Activated naive CD4-positive, alpha-beta T cell treated with anti-CD3 and anti-CD28 coated beads for 36 hours (primary cell): ENCODE measurements at places on chromosomes 6 and 20.

GRCh38 chr6:166935353-166935752, 21.0 kb downstream of the RNASET2 start:
- no peak for DNase-seq

DNA sequence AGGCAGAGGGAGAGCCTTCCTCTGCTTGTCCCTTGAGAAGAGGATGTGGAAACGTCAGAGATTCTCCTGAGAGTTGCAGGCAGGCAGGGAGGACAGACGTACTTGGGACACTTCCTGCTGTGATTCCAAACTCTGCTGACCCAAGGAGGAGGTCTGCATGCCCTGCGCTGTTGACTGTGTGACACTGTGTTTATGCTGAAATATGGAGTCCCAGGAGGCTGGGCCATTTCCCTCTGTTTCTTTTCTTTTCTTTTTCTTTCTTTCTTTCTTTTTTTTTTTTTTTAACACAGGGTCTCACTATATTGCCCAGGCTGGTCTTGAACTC, 63.5 kb upstream of the BHLHE23 start:
- DNase-seq, result no peak

- DNase-seq, result no peak
Observed at GRCh38 chr20:14049111-14049510, 53.8 kb downstream of the MACROD2 start.

GRCh38 chr20:45092898-45093297, 8.0 kb downstream of the KCNS1 start:
- no peak for DNase-seq

GRCh38 chr6:101758368-101758767, 364.9 kb downstream of the GRIK2 start:
- no peak for DNase-seq

DNA sequence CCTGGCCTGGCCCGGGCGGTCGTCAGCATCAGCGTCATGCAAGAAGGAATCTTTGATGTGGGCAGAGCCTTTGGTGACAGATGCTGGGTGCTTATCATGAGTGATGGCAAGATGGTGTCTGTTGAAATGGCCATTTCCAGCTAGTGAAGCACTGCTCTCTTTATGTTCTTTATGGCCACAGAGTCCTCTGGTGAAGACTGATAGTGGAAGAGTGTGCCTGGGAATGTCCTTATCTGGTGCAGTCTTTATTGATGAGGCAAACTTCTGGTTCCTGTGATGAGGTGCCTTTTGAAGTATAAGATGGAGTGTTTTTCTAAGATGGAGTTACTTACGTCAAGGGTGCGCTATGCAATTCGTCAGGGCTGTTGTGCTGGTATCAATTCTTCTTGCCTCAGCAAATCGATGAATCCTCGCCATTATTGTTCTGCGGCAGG, 22.6 kb upstream of the CCR6 start:
- no peak for DNase-seq

DNA sequence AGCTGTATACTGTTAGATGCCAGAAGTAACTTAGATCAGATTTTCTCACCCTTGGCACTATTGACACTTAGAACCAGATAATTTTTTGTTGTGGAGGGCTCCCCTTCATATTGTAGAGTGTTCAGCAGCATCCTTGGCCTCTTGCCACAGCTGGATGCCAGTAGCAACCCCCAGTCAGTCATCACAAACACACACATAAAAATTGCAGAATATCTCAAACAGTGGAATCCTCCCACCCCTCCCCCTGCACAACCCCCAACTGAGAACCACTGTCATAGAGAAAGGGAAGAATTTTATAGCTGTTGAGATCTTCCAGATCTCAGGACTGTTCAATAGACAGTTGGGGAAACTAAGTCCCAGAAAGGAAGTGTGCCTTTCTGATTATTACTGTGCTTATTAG, 81.2 kb upstream of the VSTM2L start:
- no peak for DNase-seq

GRCh38 chr6:8268606-8269005, 166.3 kb upstream of the EEF1E1 start:
- DNase-seq, result no peak

GRCh38 chr6:106533054-106533453, 96.2 kb downstream of the RTN4IP1 start:
- DNase-seq, result no peak

DNA sequence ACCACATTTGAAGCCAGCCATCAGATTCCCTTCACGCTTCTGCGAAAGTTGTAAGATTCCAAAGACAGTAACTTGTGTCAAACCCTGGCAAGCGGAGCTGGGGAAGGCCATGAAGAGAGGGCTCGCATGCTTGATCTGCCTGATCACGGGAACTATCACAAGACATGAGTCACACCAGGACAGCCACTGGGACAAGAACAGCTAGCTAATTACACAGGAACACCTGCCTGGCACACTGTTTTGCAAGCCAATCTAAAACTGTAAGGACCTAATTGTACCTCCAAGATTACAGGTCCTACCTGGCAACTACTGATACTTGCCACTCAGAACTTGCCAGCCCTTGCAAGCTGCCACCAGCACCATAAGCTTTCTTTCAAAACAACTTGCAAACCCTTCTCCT, 289.3 kb downstream of the KIF16B start:
- DNase-seq, result no peak

GRCh38 chr6:86949771-86950170, 12.4 kb downstream of the HTR1E start:
- no peak for DNase-seq

DNA sequence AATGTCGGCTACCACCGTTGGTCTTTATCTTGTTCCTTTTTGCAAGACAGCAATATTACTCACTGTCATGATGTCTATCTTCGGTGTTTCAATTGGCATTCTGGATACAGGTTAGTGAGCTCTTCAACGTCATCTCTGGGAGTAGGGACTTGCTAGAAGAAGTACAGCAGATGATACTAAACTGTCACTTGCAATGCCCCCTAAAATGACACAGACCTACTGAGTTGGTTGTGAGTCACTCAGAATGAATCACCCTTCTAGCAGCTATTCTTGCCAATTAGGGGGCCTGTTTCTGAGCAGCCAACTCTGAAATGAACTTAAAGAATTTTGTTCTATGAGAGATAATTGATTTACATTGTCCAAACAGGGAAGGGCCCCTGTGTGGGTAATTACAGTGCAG, 176.5 kb downstream of the SLC16A10 start:
- peak; percentile 28 for DNase-seq

GRCh38 chr6:155183095-155183494, 80.7 kb upstream of the CLDN20 start:
- DNase-seq, result no peak

- DNase-seq, result no peak
Observed at GRCh38 chr6:91198588-91199255, 611.9 kb upstream of the MAP3K7 start.

DNA sequence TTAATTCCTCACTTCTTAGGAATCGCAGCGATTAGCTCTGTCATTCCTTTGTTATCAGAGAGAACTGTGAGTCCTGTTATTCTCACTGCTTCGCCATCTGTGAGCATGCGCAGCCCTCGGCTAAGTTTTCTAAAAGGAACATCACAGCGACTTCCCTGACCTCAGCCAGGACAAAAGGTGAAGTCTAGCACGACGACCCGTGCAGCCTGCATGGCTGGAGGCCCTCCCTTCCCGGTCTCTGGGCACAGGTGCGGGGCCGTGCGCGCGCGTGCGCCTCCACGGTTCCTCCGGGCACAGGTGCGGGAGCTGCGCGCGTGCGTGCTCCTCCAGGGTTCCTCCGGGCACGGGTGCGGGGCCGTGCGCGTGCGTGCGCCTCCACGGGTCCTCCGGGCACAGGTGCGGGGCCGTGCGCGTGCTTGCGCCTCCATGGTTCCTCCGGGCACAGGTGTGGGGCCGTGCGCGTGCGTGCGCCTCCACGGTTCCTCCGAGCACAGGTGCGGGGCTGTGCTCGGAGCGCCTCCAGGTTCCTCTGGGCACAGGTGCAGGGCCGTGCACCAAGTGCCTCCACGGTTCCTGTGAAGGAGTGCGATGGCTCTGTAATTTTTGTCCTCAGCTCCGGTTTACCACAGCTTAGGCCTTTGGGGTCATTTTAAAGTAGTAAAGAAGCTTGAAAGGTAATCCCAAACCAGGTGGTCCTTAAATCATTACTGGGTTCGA, 212.3 kb downstream of the ERMARD start:
- no peak for DNase-seq

- DNase-seq, result no peak
Observed at GRCh38 chr20:8128291-8129060, 3.6 kb upstream of the PLCB1 start.

DNA sequence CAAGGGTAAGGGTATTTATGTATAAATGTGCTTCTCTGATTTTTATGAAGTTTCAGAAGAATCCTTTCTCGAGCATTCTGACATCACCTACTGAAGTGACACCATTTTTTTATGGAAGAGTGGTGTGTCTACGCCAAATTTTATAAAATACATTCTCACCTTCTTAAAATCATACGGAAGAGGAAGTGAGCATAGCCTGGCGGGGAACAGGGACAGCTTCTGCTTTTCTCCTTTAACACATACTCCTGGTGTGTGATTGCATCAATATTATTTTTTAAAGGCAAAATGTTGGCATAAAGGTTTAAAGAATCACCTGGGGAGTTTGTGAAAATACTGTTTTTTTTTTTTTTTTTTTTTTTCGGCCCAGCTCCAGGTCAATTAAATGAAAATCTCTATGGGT, 733.6 kb upstream of the MAN1A1 start:
- no peak for DNase-seq
